Endodermal cell (in vitro differentiated cells): ENCODE measurements at places on chromosomes 16 and 17. TPM values are rescaled to one million over a fixed set of nuclear protein-coding genes. Genes with fewer than 3 reads are reported as not detected.
A peak's percentile ranks its signal among the peaks of the same experiment; 100 is the strongest.

Gene CRHR1
- 1.0 to 2.7 TPM (median 1.8 TPM) in 3 replicates for total RNA-seq

Gene CRYM
- total RNA-seq, result 15.4 to 21.0 TPM (median 18.3 TPM) in 3 replicates

Gene ABCC6
- total RNA-seq, result 6.9 to 7.8 TPM (median 7.8 TPM) in 3 replicates

Gene ZBTB4
- 17.1 and 18.8 TPM in 2 replicates for total RNA-seq

Gene GDPD3
- total RNA-seq, result 4.7 and 6.5 TPM in 2 replicates

GRCh38 chr16:84084570-84085270, 32.0 kb downstream of the MBTPS1 start:
- peak; percentile 93 for DNase-seq
- H3K27me3 ChIP-seq, result no peaks in the 10 kb centered on the region
- H3K27ac ChIP-seq, result no peak overlapping the region

DNA sequence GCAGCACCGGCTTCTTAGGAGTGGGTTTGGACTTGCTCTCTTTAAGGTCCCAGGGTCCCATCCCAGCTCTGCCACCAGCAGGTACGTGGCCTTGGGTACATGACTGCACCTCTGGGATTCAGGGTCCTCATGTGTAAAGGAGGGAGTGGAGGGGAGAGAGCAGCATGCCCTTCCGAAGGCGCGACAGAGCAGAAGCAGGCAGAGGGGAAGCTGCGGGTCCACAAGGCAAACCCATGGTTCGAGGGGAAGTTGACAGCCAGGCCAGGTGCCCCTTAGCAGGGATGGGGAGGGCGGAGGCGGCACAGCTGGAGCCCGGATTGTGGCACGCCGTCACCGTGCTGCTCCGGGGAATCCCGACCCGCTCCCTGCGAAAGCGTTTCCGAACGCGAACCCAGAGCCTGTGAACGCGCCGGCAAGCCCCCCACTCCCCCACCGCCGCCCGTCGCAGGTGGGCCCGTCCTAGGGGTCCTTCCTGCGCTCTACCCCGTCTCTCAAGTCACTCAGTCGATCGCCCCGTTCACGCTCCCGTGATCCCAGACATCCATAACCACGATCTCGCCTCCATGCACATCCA, 4.1 kb upstream of the TBX2 start:
- DNase-seq, result peak; percentile 79
- peaks cover 6% of the 10 kb centered on the region for H3K4me1 ChIP-seq
- no peak overlapping the region for H3K4me3 ChIP-seq
- peaks cover 92% of the 10 kb centered on the region for H3K27me3 ChIP-seq

DNA sequence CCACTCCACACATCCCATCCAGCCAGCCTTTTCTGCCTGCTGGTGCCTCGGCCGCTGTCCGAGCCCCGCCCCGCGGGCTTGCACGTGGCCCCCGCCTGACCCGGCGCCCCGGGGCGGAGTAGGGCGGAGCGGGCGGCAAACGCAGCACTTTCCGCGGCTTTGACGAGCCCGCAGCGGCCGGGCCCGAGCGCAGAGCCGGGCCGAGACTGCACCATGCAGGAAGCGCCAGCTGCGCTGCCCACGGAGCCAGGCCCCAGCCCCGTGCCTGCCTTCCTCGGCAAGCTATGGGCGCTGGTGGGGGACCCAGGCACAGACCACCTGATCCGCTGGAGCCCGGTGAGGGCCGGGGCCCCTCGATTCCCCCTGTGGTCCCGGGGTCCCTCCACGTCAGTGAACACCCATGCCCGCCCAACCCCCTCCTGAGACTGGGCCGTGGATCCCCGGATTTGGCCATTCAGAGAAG, at the start of gene HSF4:
Gene HSF4, plus strand, starts transcription at position 147 of the 463 bp plus-strand sequence. Its CDS starts 67 bp downstream, at position 214.
- peak within 1 kb of the TSS; percentile 66 for H3K4me3 ChIP-seq
- H3K27ac ChIP-seq, result no peak within 1 kb of the TSS
- H3K27me3 ChIP-seq, result peaks cover 100% of the 10 kb centered on the region

DNA sequence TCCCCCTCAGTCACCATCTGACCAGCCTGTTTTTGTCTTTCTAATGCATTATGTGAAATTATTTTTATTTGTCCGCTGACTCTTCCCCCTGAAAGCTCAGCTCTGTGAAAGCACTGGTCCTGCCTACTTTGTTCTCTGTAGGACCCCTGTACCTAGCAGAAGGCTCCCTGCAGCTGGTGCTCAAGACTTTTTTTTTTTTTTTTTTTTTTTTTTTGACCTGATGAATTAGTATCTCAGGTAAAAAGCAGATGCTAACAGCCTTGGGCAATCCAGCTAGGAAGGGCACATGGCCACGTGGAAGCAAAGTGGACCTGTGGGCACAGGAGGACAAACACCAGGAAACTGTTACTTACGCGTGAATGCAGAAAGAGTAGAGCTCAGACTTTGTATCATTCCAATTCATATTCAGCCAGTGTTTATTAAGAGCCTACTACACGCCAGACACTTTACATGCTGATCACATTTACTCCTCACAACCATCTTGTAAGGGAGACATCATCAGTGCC, 629 bp upstream of the UNC119 start:
- DNase-seq, result no peak
- peaks cover 4% of the 10 kb centered on the region for H3K4me1 ChIP-seq
- peak overlapping the region; percentile 33 for H3K27ac ChIP-seq
- H3K4me3 ChIP-seq, result peak overlapping the region; percentile 86
- no peaks in the 10 kb centered on the region for H3K27me3 ChIP-seq
- peaks cover 42% of the 10 kb centered on the region for H3K36me3 ChIP-seq

- no peaks in the 10 kb centered on the region for H3K4me1 ChIP-seq
- peaks cover 57% of the 10 kb centered on the region for H3K27me3 ChIP-seq
- no peak overlapping the region for H3K4me3 ChIP-seq
- no peak overlapping the region for H3K27ac ChIP-seq
- no peaks in the 10 kb centered on the region for H3K36me3 ChIP-seq
Observed at GRCh38 chr16:59729613-59730012, 995.5 kb upstream of the GOT2 start.

DNA sequence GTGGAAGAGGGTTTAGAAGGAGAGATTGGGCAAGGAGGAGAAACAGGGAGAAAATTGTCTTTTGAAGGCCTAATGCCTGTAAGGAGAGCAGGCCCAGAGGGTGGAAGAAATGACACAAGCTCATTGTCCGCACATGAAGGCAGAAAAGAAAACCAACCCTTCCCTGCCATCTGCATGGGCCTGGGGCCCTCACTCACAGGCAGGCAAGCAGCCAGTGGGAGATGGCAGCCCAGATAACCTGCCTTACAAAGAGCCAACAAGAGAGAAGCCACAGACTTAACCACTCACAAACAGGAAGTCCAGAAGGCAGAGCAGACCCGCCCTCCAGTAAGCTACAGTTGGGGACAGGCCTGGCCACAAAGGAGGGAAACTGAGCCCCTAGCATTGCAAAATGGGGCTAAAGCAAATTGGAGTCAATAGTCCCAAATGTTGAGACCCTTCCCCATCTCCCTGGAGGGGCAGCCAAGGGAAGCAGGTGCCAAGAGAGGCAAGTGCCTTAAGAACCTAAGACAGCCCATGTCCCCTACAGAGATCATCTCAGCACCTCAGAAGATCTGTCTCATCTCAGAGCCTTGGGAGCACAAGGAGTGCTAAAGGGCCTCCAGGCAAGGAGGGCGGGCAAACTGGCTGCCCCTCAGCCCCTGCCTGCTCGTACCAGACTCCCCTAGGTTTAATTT, 7.3 kb upstream of the TSPOAP1 start:
- no peak overlapping the region for H3K4me3 ChIP-seq
- H3K27ac ChIP-seq, result no peak overlapping the region
- peak; percentile 53 for DNase-seq
- H3K27me3 ChIP-seq, result no peaks in the 10 kb centered on the region

DNA sequence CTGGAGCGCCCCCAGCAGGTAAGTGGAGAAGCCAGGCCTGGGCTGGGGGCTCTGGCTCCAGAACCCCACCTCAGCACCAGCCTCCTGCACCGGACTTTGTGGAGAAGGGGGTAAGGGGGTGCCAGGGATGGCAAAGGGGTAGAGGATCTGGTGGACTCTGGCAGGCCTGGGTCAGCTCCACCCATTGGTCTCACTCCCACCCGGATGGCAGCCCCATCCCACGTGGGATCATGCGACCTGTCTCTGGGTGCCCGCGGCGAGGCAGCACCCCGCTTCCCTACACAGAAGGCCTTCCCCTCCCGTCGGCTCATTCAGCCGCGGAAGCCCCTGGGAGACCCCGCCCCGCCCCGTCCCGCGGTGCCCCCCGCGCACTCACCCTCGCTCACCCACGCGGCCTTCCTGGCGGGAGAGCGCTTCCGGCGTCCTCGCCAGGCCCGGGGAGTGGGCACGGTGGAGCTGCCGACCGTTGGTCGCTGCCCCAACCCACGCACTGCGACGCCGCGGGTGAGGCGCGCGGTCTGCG, 498 bp upstream of the PLEKHG4 start:
- peak overlapping the region; percentile 70 for H3K4me3 ChIP-seq
- H3K27me3 ChIP-seq, result no peaks in the 10 kb centered on the region
- no peaks in the 10 kb centered on the region for H3K4me1 ChIP-seq
- no peak overlapping the region for H3K27ac ChIP-seq
- peaks cover 6% of the 10 kb centered on the region for H3K36me3 ChIP-seq
- peak; percentile 73 for DNase-seq
